ENCODE measurements at places on chromosomes 2 and 18.

- no peak for DNase-seq
Observed at GRCh38 chr18:21448299-21448698, 152.2 kb downstream of the ESCO1 start.

- DNase-seq, result no peak
Observed at GRCh38 chr2:168143813-168144212, 103.6 kb downstream of the STK39 start.

- DNase-seq, result peak; percentile 87
Observed at GRCh38 chr2:96260387-96261260, 5.2 kb downstream of the TMEM127 start.

DNA sequence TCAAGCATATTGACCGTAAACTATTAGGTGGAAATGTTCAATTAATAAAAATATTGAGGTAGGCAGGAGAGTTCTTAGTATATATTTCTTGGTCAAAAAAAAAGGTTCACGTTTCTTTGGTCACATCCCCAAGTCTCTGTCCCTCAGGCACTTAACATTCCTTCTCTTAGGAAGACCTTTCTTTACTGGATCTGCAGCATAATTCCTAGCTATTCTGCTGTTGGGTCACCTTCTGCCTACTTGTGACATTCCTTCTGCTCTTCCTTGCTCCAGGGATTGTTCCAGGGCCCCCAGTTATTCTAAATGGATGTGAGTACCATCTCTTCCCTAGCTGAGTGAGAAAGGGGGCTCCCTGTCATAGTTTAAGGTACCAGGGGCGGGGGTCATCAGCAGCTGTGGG, 4.2 kb downstream of the UGP2 start:
- no peak for DNase-seq

DNA sequence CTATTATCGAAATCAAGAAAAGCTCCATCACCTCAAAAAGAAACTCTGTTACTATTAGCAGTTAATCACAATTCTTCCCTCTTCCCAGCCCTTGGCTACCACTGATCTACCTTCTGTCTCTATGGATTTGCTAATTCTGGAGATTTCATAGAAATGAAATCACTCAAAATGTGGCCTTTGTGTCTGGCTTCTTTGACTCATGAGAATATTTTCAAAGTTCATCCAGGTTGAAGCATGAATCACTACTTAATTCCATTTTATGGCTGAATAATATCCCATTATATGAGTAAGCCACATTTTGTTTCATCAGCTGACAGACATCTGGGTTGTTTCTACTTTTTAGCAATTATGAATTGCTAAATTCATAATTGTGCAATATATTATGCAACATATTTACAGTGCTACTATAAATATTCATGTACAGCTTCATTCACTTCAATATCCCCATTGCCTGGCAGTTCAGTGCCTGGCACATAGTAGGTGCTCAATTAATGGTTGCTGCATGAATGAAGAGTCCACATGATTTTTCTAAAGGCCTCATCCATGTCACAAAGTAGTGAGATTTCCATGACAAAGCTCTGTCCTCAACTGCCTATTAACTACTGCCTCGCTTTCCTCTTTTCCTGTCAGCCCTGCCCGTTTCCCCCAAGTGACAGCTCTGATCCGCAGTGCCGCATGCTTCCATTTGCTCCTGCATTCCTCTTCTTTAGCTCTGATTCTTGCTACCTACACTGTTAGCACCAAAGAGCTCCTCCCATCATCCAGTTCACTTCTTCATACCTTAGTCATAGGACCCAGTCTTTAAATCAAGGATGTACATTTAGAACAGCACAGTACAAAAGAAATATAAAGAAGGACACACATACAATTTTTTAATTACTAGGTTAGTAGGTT, 32.8 kb downstream of the CCDC93 start:
- DNase-seq, result peak; percentile 97

DNA sequence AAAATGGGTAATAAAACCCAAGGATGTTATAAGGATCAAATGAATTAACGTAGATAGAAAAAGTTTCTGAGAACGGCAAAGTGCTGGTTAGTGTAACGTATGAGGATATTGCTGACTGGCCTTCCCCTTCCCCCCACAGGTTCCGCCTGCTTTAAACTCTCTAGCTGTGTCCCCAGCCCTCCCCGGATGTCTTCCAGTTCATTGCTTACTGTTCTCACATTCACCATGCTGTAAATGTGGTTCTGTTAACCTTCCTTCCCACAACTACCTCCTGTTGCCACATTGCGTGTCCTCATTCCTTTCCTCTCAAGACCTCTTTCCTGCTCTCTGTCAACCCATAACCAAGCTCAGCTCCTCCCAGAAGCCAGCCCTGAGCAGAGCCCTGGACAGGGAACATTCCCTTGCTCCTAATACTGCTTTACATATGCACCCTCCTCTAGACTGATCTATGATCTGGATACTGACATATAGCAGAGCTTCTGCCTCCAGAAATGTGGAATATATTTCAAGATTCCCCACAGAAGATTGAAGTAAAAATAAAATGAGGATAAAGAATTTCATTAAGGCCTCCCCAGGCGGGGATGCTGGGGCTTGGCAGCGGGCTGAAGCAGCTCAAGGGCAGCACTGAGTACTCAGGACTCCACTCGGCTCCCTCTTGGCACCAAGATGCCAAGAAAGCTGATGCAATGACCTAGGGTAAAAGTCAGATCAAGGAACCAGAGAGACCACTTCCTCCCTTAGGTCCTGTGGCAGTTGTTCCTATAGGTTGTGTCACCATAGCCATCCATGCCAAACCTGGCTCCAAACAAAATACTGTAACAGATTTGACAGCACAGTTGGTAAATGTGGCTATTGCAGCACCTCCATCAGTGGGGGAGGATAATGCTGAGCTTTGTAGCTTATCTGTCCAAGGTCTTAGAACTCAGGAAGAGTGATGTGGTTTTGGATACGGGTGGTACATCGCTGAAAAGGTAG, 136.4 kb upstream of the PIK3C3 start:
- no peak for DNase-seq

DNA sequence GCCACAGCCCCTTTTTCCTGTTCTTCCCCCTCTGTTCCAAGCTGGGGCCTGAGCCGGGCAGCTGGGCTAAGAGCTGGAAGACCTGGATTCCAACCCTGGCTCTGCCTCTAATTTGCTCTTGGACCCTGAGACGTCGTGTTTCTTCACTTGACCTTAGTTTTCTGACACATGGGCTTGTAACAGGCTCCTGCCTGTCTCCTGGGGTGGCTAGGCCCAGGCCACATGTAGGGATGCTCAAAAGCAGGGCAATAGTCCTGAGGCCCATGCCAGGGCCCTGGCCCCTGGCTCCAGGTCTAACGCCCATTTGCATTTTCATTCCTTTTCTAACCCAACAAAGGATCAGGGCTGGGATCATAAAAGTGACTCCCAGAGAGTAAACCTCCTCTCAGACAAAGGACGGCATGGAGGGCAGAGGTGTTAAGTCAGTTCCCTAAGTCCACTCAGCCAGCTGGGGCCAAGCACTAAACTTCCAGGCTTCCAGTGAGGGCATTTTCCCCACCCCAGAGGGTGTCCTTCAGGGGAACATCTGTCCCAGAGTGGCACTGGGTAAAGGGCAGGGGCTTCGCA, 16.6 kb upstream of the DNMT3A start:
- no peak for DNase-seq

DNA sequence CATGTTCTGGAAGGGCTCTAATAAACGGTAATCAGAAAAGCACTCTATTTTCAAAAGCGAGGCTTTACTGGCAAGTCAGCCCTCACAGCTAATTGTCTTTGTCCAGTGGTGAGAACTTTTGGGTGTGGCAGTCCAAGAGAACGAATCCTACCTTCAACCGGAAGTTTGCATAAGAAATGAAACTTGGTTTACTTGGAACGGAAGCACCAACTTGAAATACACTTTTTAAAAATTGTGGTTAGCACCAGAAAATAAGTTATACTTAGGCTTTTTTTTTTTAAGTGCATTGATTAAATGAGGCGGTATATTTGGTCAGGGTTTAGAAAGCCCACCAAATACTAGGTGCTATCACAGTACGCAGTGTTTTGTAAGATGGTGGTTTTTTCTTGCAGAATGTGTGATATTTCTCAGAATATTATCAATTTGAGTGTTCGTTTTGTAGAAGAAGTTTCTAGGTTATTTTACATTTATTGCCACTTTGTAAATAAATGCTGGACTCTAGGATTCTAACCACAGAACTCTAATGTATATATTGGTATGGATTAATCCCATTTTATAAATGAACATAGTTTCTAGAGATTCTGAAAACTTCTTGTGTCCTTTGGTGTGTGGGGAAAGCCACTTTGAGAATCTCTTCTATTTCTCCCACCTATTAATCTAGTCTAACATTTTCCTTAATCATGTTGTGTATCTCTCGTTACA, 1.2 kb downstream of the MYL12A start:
- peak; percentile 72 for DNase-seq

DNA sequence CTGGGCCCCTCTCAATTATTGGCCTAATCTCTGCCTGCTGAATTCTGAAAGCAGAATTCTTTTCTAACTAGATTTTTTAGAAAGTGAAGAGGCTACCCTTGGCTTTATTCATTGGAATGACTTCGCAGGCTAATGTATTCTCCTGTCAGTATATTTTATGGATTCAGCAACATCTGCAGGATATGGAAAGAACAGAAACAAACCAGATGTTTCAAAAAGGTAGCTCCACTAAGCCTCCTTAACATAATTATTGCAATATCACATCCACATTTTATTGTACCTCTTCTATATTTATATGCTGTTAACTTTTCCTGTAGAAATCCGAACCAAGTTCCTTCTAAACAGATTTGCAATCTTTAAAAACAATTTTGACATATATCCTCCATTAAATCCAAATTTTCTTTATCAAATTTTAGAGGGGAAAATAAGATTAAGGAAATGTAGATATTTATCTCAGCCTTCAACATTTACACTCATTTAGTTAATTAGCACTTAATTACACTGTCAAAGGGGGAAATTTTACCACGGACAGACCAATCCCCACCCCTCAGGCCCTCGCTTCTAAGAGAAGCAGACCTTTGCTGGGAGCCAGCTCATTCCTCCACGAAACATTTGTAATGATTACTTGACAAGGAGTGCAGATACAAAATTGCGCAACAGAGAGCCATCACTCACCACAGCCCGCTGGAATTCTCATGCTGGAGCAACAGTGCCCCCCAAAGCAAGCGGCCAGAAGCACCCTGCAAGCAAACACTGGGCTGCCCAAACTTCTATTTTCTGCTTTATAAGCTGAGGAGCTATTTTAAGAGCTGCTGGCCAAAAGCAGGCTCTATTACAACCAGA, 253.4 kb downstream of the ETAA1 start:
- peak; percentile 98 for DNase-seq

DNA sequence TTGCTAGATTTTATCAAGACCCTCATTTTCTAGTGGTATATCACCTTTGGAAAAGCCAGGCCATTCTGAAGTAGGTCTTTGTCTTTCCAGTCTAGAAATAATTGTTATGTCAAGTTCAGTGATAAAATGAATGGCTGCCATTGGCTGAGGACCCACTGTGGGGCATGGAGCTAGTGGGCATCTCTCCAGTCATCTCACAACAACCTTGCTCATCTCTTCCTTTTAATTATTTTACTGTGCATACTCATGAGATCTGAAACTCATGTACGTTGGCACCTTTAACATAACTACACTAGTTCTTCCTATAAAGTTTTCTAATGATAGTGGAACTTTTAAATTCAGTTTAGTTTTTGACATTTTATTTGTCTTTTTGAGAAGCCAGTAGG, 240.9 kb downstream of the SLC8A1 start:
- DNase-seq, result no peak

- DNase-seq, result no peak
Observed at GRCh38 chr2:3487028-3487425, 32.3 kb downstream of the ADI1 start.

GRCh38 chr2:72674982-72675915, 150.6 kb downstream of the EXOC6B start:
- DNase-seq, result no peak

- no peak for DNase-seq
Observed at GRCh38 chr2:174157053-174157452, 91.3 kb downstream of the OLA1 start.

- no peak for DNase-seq
Observed at GRCh38 chr2:71858071-71858470, 289.6 kb downstream of the CYP26B1 start.

All from fibroblast of the aortic adventitia (primary cell).